ENCODE measurements at places on chromosomes 2 and 18.

DNA sequence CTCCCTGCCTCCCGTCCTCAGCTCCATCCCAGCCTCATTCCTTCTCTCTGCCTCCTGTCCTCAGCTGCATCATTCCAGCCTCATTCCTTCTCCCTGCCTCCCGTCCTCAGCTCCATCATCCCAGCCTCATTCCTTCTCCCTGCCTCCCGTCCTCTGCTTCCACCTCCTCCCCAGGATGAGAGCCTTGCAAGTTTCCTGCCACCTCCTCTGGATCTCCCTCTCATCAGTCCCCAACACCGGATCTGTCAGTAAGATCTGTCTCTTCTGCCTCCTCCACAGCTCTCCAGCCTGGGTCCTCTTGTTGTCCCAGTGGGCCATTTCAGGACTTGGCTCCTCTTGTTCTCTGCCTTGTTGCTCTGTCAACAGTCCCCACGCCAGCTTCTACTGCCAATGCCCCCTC lies 130.9 kb downstream of the NDUFA10 start:
- DNase-seq, result no peak

DNA sequence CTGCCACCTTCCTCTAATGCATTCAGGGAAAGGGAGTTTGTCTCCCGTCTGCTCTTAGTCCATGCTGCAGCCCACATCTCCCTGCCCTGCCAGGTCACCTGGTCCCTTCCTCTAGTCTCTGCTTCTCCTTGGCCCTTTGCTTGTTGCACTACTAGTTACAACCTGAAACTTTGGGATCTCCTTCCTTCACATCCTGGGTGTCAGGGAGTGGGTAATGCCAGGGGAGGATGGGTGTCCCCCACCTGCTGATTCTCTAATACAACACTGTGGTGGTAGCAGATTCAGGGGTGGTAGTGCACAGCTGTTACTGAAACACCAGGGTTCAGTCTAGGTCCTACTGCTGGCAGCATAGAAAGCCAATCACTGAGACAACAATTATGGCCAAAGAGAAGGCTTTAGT lies 31.2 kb upstream of the COX7A2L start:
- DNase-seq, result no peak

GRCh38 chr2:10783421-10783820 lies 29.2 kb downstream of the PDIA6 start:
- DNase-seq, result no peak

DNA sequence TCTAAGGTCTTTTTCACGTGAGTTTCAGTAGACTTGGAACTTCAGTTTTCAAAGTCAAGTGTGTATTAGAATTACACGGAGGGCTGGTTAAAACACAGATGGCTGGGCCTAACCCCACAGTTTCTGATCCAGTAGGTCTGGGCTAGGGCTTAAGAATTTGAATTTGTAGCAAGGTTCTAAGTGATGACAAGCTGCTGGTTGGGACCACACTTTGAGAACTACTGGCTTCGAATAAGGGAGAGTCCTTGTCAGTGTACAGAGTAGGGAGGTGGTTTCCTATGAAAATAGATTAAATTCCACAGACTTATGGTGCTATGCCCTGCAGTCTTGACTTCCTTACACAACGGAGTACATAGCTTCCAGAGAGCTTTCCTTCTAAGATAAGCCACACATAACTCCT lies 4.5 kb downstream of the RHOB start:
- no peak for DNase-seq

GRCh38 chr2:199851883-199852282 lies 891 bp upstream of the FTCDNL1 start:
- no peak for DNase-seq

DNA sequence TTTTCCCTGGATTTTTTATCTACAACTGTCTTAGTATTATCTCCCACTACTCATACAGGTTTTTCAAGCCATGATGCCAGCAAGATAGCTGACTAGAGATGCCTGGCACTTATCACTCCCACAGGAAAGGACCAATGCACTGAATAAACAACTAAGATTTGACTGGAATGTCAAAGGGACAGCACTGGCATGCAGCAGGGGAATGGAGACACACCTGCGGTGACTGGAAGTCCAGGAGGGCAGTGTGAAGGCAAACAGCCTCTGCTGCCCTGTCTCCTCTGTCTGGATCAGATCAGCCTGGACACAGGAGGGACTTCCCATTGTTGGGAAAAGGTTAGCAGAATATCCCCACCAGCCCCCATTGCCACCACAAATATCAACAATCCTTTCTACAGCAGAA lies 85.1 kb downstream of the TMEM237 start:
- no peak for DNase-seq

GRCh38 chr2:36059691-36060090 lies 295.9 kb upstream of the CRIM1 start:
- no peak for DNase-seq

DNA sequence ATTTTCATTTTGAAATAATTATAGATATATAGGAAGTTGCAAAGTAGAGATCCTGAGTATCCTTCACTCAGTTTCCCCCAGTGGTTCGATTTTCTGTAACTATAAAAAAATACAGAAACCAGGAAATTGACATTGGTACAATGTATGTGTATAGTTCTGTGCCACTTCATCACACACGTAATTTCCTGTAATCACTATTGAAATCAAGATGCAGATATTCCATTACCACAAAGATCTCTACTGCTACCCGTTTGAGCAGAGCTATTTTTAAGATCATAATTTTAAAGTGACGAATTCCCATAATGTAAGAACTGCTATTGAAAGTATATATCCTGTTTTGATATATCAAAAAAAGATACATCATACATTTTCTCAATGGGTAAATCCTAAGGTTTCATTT lies 142.3 kb downstream of the BABAM2 start:
- no peak for DNase-seq

DNA sequence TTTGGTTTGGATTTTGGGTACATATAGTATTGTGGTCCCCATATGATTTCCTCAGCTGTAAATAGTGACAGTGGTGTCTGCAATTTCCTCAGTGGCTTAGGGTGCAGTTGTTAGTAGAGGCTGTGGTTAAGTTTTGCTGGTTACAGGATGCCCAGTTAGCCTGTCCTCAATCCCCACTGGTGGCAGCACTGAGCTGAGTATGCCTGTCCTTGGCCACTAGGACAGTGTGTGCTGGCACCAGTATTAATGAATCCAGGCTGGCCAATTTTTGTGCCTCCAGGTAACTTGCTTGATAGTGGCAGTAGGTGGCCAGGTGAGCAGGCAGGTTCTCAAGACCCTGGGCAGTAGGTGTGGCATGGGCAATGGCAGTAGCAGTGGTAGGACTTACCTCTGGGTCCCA lies 973.1 kb downstream of the TMEM182 start:
- no peak for DNase-seq

DNA sequence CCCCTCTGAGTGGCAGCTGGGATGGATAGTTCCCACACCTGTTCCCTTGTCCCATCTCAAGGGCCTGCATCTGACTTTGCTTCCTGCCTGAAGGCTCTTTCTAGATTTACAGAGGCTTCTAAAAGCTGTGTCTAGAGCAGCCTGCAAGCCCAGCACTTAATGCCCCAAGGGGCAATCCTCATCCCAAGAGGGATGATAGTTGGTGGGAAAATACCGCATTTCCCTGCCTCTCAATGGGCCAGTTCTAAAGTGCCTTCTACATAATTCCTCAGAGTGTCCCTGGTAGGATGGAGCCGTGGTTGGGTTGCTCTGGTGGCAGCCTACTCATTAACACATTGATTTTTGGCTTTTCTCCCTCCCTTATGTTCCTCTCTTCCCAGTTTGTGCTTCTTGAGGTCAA lies 29.5 kb downstream of the LAMA3 start:
- no peak for DNase-seq

DNA sequence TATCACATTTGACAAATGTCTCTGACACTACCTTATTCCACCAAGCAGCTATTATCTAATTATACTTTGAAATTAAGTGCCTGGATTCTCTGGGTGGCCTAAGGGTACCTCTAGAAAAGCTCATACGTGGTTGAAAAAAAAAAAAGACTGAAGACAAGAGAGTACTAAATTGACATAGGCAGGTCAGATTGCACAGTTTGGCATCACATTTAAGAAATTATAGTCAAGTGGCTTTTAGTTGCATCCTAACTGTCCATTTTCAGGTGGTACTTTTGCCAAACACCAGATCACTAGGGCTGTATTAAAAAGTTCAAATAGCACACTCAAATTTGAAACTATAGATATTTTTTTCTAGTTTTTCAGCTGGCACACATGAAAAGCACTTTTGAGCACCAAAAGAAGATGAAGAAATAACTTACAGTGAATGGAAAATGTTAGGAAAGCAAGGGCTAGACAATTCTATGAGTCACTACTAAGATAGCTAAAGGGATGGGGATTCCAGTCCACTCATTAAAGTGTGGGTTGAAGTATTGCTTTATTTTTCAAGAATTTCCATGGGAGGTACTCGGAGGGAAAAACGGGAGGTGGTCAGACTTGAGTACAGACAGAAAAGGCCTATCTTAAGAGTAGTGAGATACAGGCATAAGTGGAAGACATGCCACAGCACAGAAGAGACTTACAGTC lies 106.5 kb upstream of the COL5A2 start:
- no peak for DNase-seq

- DNase-seq, result no peak
These were observed 96.8 kb downstream of the SGPP2 start for GRCh38 chr2:222521099-222521498.

- DNase-seq, result no peak
These were observed 78.2 kb downstream of the FBXO15 start for GRCh38 chr18:74069178-74070050.

GRCh38 chr2:158970241-158970751 lies 1.9 kb downstream of the TANC1 start:
- no peak for DNase-seq

DNA sequence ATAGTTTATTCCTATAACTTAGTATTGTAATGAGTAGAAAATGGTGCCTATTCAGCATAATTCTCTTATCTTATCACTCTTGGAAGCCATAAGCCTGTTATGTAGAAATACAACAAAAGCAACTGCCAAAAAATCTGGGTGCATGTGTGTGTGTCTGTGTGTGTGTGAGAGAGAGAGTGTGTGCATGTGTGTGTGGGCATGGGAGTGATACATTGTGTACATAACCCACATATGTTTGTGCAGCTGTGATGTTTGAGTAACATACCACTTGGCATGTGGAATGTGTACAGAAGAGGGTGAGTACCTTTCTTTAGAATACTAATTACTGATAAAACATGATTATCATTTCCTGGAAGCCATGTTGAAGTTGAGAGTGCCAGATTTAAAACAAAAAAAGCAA lies 642.3 kb upstream of the SYT4 start:
- DNase-seq, result no peak

DNA sequence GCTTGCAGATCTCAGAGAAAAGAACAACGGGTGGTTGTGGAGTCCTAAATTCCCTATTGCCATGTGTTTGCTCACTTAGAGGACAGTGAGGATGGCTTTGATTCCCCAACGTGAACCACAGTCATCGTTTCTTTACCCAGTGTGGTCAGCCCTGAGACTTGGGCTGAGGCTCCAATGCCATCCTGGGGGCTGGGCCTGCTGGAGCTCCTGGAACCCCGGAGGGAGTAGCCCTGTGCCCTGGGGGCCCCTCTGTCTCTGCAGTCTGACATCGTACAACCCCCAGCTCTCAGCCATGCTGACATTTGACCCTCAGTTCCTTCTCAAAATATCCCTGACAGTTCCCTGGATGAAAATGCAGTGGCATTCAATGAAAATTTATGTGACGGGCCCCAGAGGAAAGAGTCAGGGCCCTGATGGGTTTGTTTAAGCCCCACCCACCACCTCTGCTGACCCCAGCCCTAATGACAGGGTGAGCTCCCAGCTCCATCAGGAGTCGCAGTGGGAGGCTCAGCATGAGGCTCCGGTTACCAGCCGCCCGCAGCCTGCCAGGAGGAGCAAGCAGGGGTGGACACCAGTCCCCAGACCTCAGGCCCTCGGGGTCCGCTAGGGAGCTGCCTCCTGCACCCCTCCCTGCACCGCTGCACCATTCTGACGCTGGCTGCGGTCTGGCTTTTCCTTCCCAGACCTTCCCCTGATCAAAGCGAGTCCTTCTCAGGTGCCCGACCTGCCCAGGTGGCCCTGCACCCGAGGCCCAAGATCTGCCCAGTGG lies 120.9 kb downstream of the TWIST2 start:
- no peak for DNase-seq

DNA sequence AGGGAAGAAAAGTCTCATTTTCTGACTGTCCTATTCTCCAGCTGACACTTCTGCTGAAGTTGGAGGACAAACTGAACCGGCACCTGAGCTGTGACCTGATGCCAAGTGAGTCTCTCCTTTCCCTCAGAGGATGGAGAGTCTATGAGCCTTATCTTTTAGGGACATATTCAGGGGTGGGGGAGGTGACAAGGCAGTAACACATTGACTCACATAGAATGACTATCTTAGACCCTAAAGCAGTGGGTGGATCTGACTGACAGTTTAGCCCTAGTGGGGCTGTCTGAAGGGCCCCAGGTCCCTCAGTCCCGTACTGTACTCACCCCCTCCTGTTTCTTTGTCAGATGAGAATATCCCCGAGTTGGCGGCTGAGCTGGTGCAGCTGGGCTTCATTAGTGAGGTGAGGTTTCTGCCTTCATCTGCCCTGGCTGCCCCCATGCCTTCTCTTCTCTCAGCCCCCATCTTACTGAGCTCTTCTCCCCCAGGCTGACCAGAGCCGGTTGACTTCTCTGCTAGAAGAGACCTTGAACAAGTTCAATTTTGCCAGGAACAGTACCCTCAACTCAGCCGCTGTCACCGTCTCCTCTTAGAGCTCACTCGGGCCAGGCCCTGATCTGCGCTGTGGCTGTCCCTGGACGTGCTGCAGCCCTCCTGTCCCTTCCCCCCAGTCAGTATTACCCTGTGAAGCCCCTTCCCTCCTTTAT lies 805 bp upstream of the KRTCAP3 start:
- DNase-seq, result no peak

- DNase-seq, result peak; percentile 17
These were observed at the start of gene TMEM163 for GRCh38 chr2:134718817-134719814. Gene TMEM163, minus strand, starts transcription at chr2:134719000.

DNA sequence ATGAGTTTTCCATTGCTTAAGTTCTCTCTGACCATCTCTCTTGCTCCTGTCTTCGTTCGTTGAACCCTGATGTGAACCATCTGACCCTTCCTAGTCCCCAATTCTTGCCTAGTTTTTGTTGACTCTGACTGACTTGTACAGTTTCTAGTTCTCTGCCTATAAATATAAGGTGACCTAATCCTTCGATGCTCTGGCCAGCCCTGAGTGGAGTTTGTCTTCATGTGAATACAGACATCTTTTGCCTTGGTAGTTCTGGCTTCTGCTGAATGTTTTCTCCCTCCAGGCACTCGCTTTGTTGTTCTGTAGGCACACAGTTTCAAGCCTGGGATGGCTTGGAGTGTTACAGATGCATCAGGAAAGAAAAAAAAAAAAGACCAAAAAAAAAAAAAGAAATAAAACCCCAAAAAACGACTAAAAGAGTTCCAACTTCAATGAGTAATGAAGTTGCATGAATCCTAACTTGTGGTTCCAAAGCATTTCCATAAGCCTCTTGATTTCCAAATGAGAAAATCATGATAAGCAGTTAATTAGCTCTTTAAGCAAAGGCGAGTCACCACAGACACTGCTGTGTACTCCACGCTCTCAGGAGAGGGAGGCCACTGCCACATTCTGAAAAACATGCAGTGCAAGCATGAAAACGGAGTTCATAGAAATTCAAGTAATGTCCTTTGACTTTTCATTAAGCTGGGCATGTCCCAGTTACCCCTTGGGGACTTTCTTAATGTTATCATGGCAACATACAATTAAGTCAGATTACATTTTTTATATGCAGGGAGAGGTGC lies 165.2 kb downstream of the TDRD15 start:
- DNase-seq, result no peak
